ENCODE measurements at places on chromosomes 1 and 21.

GRCh38 chr1:119920104-119920968, 24.0 kb upstream of the ADAM30 start:
- no peak for DNase-seq

- no peak for DNase-seq
Measured at GRCh38 chr1:156283521-156283920, 604 bp upstream of the TMEM79 start.

DNA sequence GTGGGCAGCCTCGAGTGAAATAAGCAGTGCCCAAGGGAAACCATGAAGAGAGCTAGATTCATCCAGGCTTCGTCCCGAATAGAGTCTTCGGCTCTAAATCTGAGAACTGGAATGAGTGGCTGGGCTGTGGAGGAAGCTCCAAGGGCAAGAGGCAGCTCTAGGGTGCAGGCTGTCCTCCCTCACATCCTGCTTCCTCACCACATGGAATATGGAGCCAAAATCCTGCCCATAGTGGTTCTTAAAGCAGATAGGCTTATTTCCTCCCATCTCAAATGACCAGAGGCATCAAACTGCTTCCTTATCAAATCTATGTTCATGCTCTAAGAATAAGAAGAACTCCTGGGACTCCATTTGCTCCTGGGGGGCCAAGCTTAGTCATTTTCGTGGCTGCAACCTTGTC, 2.5 kb downstream of the IL24 start:
- DNase-seq, result no peak

GRCh38 chr1:204990059-204990664, 52.9 kb upstream of the CNTN2 start:
- no peak for DNase-seq
